ENCODE measurements at places on chromosomes 5 and 9.

DNA sequence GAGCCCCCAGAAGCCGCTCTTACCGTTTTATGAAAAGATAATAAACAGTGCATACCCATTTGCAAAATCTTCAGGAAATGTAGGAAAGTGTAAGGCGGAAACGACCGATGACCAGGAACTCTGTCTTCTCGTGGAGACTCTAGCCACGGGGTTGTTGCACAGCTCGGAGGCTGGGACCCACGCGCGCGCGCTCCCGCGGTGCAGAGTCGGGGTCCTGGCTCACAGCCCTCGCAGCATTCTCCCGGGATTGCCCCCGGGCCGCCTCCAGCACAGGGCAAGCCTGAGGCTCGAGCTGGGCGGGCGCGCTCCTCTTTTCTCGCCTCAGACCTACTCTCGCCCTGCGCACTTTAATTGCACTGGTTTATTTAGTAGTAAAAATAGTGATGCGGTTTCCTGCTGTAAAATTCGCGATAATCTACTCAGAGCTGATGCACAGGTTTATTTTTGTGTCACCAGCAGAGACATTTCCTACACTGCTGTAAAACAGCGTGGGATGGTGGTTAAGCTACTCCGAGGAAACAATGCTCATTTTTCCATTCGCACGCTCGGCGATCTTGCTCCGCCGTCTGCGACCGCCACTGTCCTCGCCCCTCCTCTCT lies 15.5 kb downstream of the TRIM7 start:
- peak; percentile 73 for DNase-seq

DNA sequence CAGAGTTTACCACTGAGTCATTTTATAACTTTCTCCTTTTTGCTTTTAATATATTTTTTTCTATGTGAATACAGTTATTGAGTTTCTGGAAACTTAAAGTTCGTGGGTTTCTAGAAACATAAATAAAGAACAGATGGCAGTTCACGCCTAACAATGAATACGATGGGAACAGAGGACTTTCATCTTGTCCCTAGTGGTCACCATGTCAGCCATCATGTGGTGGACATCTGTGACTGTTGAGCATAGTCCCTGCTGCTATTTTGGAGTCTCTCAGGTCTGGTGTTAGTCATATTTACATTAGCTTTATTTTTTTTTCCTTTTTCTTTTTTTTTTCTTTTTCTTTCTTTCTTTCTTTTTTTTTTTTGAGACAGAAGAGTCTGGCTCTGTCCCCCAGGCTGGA lies 85.3 kb downstream of the XRCC4 start:
- no peak for DNase-seq

- no peak for DNase-seq
Observed at GRCh38 chr5:96655085-96655484, 7.1 kb upstream of the CAST start.

DNA sequence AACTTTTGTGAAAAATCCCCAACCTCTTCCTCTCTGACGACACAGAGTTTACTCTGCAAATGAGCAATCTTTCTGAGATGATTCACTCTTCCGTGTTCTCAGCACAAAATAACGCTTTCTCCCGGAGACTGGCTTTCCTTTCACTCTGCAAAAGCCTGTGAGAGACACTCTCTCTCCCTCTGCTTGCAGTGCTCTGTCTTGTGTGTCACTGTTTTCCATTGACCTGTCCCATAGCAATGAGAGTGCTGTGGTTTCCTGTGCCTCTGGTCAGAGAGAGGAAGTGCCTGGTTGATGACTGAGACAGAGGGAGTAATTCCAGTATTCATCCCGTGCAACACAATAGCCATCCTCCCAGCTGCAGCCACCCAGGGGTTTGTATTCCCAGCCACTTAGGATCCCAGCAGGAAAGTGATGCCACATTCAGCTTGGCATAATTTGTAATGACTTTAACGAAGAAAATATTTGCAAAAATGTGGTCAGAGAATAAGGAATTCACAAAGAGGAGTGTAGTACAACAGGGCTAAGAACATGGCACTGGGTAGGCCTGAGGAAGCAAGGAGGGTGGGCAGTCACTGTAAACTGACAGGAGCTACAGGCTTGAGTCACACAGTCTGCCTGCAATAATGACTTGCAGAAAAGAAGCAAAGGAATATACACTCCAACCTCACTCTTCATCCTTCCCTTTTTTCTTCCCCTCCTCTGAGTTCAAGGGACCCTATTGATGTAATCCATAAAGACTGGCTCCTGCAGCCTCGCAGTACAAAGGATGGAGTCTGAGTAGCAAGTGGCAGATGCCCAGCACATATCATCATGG lies 463.5 kb upstream of the RGMB start:
- peak; percentile 84 for DNase-seq

DNA sequence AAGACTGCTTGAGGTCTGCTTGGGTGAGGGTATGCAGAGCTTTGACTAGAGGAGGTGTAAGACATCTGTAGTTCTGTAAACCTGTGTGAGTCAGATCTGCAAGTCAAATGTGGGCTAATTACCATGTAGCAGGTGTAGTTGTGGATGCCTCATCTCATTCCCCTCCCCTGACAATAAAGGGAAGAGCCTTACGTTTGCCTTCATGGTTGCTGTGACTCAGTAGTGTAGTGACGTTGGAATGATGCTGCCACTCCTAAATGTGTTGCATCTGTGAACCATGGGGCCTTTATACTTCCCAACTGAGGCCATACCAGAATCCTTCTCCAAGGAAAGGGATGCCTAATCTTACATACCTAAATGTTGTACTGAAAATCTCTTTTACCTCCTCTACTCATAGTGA lies 26.0 kb downstream of the PRDM6 start:
- DNase-seq: no peak

Data from adipocyte (in vitro differentiated cells).